ENCODE measurements at places on chromosomes 2 and 18. TPM values are rescaled to one million over a fixed set of nuclear protein-coding genes. Genes with fewer than 3 reads are reported as not detected.
A peak's percentile ranks its signal among the peaks of the same experiment; 100 is the strongest.

TMSB10 gene
- polyA plus RNA-seq, result 1,730 TPM

- DNase-seq, result no peak
These were observed 2.9 kb upstream of the SLC9A4 start for GRCh38 chr2:102470168-102470567.

GRCh38 chr18:41642756-41643155 is 312.3 kb upstream of the PIK3C3 start:
- DNase-seq, result no peak

GRCh38 chr2:117859924-117860647 is 45.6 kb downstream of the DDX18 start:
- DNase-seq, result no peak

COX5B gene
- polyA plus RNA-seq, result 160 TPM

MTCL1 gene
- 21.7 TPM for polyA plus RNA-seq

IMPA2 gene
- 18.0 TPM for polyA plus RNA-seq

- peak; percentile 98 for DNase-seq
These were observed 92.7 kb upstream of the FN1 start for GRCh38 chr2:215528555-215528954.

HOXD11 gene
- polyA plus RNA-seq, result not detected

DNA sequence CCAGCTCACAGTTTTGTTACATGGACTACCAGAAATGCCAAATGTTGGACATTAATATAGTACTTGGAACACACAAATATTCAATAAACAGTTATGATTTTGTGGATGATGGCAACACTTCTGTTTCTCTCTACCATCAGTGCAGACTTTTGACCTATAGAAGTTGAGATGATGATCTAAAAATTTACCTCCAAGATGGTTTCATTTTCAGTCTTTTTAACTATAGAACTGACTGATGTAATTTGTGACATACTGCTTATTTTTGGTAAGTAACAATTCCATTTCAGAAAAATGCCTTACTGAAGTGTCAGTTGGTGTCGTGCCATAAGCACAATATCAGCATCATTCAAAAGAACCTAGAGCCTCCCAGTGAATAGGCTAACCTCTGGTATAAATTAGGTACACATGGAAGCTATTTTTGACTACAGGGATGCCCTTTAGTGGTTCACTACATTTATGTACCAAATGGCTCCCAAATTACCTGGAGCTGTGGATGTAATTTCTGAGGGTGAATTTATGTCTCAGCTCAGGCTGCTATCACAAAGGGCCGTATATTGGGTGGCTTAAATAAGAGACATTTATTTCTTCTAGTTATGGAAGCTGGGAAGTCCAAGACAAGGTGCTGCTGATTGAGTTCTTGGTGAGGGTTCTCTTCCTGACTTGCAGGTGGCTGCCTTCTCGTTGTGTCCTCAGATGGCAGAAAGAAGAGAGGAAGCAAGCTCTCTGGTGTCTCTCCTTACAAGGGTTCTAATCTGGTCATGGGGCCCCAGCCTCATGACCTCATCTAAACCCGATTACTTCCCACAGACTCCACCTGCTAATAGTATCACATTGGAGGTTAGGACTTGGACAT is 66.5 kb downstream of the ALPK2 start:
- no peak for DNase-seq

HOXD13 gene
- polyA plus RNA-seq, result 0.11 TPM

- DNase-seq, result no peak
These were observed 228.1 kb downstream of the DSC3 start for GRCh38 chr18:30814446-30814845.

DNA sequence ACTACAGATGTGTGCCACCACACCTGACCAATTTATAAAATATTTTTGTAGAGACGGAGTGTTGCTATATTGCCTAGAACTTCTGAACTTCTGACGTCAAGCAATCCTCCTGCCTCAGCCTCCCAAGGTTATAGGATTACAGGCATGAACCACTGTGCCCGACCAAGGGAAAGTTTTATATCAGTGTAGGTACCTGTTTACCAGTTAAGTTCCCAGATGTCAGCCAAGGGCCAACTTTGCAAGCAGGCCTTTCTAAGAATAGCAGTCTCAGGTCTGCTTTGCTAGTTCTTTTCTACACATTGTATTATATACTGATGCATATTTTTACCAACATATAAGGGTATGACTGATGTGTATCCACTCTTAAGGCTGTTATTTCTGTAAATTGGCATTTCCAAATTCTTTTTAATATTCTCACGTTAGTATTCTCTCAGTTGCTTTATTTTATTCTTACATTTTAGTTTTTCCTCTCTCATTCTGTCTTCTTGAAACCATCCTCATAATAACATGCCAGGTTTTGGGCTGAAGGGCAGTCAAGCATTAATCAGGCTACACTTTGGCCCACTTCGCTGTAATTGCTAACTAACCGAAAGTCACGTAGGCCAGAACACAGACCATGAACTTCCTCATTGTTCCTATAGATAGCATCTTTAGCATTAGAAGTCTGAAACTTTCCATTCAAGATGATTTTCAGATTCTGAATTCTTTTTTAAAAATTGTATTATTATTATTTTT is 25.0 kb upstream of the CXXC1 start:
- no peak for DNase-seq

UBXN4 gene
- polyA plus RNA-seq, result 70.3 TPM

DNA sequence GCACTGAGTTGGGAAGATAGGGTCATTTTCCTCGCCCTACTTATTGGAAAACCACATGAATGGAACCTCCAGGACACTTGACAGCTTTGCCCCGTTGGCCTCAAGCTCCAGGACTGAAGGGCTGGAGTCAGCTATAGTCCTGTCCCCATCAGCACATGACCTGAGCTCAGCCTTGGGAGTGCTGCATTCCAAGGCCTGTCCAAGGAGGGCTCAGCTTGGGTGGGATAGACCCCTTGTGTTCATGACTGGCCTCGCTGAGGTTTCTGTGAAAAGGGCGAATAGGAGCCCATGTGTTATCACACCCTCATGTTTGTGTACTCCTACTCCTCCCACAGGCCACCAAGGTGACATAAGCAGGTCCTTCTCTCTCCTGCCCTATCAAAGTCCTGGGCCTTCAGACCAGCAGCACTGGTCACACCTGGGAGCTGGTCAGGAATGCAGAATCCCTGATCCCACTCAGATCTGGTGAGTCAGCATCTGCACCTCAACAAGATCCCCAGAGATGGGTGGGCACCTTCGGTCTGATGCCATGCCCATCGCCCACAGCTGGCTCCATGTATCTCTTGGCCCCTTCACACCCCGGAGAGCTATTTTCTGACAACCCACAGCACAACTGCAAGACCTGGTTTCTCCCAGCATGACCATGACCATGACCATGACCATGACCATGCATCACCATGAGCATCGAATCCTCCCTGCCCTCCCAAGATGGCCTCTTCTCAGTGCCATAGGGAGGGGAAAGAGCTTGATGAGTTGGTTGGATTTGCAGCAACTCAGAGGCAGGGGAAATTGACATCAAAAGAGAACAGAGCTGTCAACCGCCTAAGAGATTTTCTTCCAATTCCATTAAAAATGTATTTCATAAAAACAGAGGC is 83.0 kb upstream of the RAB6C start:
- DNase-seq, result no peak

CLASP1 gene
- 67.8 TPM for polyA plus RNA-seq

DNA sequence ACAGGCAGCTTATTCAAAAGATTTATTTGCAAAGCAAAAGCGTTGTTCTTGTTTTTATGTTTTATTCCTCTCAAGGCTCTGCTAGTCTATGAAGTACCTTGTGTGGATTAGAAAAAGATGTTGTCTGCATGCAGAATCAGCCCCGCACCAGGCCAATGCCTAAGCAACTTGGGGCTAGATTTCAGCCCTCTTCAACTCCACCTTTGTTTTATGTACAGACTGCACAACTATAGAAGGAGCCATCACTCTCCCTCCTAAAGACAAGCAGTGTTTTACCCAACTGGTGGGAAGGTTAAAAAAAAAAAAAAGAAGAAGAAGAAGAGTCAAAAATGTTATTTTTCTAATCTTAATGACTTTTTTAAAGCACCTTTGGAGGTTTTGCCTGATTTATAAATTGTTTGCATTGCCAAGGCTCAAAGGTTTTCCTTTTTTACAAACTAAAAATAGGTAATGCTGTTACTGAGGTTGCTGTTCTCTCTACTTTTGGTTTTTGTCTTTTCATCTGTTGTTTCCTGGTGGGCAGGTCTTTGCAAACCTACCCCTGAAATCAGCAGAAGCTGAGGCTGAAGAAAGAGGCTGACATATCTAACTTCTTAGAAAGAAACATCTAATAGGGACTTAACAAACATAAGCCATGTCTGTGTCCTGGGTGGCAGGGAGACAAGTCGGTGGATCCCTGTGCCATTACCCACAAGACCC is 164.0 kb downstream of the SLC39A10 start:
- no peak for DNase-seq

Measured in muscle of back (tissue), 13 donors.